ENCODE measurements at places on chromosomes 7 and 10. TPM values are rescaled to one million over a fixed set of nuclear protein-coding genes. Genes with fewer than 3 reads are reported as not detected.

DNA sequence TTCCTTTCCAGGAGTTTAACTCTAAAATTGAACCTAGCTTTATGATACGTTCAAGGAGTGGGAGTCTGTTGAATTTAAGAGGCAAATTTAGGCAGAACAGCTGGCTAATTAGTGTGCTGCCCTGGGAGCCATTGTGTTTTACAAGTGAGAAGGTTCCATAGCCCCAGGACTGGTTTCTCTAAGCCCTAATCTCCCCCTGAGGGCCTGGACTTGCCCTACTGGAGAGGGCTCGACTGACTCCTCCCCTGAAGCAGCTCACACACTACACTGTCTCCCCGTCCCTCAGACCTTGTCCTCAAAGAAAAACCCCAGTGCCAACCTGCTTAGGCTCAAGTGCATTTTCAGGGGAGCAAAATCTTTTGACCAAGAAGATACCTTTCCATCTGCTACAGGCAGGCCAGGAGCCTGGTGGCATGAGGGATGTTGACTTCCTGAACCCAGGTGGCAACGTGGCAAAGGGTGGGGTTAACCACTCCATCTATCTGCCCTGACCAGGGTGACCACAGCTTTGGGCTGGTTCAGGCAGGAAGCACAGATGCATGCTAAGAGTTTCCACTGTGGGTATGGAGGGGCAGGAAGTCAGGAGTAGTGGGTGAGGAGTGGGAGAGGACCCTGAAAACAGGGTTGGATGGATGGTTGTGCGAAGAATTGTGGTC lies 68.9 kb upstream of the CARD11 start:
- DNase-seq, result no peak

Gene FANK1
- total RNA-seq, result 2.2 TPM

DNA sequence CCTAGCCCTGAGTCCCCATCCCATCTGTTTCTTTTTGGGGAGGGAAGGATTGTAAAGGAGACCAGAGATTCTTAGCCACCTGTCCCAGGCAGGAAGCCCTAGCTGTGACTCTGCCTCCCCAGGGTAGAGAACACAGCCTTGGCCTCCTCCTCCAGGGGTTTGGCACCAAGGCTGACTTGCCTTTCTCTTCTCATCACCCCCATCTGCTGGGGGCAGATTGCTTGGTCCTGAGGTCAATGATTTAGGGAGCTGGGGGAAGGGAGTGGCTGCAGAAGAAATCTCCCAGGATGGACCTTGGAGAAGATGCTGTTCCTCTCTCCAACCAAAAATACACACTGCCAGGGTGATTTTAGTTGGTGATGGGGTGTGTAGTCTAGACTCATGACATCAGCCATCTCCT lies 2.6 kb upstream of the MNX1 start:
- DNase-seq, result no peak

DNA sequence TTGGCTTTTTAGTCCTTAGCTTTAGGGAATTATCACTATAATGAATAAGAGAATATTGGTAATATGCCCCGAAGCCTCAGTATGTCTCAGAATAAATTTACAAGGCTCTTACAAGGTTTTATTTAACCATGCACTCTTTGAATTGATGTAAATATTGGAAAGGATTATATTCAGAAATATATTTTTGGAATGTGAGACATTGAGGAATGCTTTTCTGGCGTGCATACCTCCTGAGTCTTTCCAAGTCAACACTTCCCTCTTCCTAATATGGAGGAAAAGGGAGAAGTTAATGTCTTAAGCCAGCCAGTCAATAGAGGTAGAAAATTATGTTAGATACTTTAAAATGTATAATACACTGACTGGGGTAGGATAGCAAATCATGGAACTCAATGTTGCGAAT lies 1.2 kb upstream of the OR2F1 start:
- DNase-seq, result no peak

Gene RNLS
- not detected for total RNA-seq

- no peak for DNase-seq
Observed at GRCh38 chr10:123180101-123181090, 26.2 kb downstream of the BUB3 start.

Gene EDRF1
- 17.2 TPM for total RNA-seq

Gene ZNF3
- total RNA-seq, result 31.0 TPM

DNA sequence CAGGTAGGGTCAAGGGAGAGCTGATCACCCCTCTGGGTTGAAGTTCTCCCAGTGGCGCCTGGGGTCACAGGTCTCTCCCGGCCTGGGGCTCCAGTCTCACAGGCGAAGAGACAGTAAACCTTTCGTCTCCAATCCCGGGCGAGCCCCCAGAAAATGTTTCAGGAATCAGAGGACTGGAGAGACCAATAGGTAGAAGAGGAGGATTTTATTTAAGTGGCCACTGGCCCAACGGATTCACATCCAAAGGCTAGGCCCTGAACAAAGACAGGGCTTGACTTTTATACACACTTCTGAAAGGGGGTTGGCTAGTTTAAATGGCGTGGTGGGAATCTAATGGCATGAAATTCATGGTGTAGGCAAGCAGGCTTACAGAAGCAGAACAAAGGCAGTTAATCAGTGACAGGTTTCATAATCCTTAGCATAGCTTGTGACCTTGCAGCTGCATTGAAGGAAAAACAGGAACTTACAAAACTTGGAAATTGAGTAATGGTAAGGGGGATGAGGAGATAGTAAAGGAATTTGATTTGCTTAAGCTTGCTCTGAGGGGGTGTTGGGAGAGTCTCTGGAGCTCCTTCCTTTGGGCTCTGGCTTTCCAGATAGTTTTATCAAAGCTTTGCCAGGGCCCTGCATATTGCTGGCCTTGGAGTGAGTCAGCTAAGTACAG lies 105.5 kb downstream of the TRIM24 start:
- DNase-seq, result peak; percentile 38

Gene GHRHR
- total RNA-seq, result not detected

- no peak for DNase-seq
Observed at GRCh38 chr7:124452186-124452585, 313.4 kb downstream of the GPR37 start.

Gene OLAH
- 2.6 TPM for total RNA-seq

Gene CAV1
- total RNA-seq, result 1,463 TPM

DNA sequence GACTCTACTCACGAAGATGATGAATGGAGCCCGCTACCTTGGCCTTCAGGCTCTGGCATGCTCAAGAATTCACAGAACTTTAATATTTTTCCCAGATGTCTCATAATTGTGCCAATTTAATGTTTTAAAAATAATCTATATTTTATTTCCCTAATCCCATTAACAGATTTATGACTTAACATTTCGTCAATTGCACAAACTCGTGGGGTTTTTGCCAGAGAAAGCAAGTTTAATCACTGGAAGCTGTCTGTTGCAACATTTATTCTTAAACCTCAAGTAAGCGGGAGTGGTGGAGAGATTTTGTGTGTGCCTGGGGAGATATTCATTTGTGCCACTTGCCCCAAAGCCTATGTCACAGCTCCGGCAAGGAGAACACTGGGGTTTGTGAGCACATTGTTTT lies 117.9 kb downstream of the TEX36 start:
- DNase-seq, result no peak

DNA sequence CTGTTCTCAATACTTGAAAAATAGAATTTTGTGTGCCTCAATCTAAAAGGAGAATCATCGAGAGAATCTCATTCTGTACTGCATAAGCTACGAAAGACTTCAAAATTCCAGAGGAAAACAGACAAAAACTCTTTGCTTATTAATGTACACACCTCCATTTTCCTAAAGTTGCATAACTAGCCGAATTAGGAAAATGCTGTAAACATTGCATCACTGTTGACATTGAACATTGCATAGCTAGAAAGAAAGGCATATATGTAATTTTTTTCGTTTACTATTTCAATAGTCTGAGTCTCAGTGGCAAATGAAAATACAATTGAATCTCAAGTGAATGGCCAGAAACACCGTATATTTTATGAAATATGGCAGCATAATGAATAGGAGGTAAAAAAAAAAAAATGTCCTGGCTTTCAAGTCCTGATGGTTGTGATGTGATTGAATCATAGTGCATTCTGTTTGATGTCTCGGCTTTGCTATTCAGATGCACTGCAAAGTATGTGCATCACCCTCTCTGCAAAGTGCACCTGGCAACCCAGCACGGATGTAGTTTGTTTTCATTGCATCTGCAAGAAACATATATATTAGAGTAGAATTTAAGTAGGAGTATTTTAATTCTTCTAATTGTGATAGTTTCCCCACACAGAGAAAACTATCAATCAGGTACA lies 196.7 kb downstream of the VTI1A start:
- no peak for DNase-seq

GRCh38 chr10:126931544-126931943 lies 26.3 kb downstream of the DOCK1 start:
- no peak for DNase-seq

Gene UBE2D4
- 22.2 TPM for total RNA-seq

- peak; percentile 31 for DNase-seq
Observed at GRCh38 chr7:82745117-82745516, 301.5 kb upstream of the CACNA2D1 start.

Gene KLF14
- total RNA-seq, result not detected

- DNase-seq, result no peak
Observed at GRCh38 chr10:129341087-129341486, 126.0 kb upstream of the MGMT start.

GRCh38 chr7:26743205-26743604 lies 121.2 kb downstream of the SKAP2 start:
- DNase-seq, result no peak

DNA sequence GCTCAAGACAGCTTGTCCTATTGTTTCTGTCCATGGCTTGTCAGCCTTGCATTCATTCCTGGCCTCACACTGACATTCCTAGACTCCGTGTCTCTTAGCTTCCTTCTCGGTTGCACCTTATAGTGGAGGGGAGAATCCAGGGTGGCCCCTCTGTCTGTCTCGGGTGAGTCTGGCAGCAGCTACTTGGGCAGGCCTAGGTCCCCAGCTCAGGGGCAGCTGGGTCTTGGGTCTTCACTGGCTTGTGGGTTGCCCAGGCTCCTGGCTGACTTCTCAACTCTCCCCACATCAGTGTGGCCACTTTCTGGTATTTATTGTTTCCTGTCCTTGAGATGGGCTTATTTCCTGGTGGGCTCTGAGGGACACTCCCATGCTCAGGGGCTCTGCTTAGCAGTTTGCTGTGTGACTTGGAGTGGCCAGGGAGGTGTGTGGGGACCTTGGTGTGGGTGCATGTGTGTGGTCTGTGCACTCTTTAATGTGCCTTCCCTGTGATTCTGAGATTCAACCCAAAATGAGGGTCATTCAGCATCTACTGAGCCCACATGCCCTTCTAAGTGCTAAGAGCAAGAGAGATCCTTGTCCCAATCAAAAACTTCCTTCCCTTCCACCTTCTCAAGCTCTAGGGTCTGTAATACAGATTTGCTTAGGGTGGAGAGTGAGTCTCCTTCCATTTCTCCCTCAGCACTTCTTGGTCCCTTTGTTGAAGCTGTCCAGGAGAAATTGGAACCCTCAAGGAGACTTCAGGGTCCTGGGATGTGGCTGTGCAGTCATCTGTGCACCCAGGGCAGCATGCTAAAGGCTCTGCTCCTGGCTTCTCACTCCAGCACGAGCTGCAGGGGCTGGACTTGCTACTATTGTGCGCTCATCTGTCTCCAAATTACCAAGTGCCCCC lies 20.1 kb downstream of the UPP1 start:
- no peak for DNase-seq

Gene WEE2
- not detected for total RNA-seq

DNA sequence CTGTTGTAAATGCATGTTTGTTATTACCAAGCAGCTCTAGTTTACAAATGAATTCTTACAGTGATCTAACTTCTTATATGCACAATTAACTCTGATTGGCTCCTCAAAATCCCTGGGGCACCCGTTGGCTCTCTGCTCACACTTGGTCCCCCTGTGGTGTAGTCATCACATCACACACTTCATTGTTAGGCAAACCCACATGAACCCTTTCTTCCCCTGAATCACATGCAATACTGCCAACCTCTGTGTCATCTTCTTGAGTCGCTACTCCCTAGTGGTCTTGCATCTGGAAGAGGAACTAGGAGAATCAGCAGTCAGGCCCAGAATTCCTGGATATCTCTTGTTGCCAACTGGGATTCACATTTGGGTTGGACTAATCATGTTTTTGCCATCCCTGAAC lies 73.1 kb downstream of the CD36 start:
- peak; percentile 85 for DNase-seq

DNA sequence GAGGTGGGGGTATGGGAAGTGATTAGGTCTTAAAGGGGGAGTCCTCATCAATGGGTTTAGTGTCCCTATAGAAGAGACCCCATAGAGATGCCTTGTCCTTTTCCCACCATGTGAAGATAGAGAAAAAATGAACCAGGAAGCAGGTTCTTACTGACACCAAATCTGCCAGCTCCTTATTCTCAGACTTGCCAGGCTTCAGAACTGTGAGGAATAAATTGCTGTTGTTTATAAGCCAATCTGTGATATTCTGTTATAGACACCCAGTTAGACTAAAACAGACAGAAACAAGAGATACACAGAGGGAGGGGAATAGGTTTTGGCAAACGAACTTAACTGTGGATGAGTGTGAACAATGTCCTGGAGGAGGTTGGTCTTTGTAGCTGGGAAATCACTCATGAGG lies 381.4 kb downstream of the ADRA2A start:
- no peak for DNase-seq

GRCh38 chr10:74120911-74121310 lies 29.7 kb downstream of the AP3M1 start:
- no peak for DNase-seq
